ENCODE measurements at places on chromosomes 4 and X.
A peak's percentile ranks its signal among the peaks of the same experiment; 100 is the strongest.

- DNase-seq: no peak
These were observed 119.0 kb upstream of the UGT8 start for GRCh38 chr4:114479595-114479994.

DNA sequence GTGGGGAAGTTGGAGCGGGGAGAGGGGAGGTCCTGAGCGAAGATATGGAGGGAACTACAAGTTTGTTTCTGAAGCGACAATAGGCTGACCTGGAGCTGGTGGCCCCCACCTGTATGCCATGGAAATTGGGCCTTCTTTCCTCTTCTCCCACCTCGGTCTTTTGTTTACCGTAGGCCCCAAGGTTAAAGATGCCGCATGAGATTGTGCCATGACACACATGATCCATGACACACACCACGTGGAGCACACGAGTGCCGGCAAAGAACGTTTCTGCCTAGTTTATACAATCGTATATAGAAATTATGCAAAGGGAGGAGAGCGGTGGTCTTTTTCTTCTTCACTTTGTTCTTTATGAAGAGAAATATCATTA is 408 bp downstream of the TMEM33 start:
- DNase-seq: no peak

DNA sequence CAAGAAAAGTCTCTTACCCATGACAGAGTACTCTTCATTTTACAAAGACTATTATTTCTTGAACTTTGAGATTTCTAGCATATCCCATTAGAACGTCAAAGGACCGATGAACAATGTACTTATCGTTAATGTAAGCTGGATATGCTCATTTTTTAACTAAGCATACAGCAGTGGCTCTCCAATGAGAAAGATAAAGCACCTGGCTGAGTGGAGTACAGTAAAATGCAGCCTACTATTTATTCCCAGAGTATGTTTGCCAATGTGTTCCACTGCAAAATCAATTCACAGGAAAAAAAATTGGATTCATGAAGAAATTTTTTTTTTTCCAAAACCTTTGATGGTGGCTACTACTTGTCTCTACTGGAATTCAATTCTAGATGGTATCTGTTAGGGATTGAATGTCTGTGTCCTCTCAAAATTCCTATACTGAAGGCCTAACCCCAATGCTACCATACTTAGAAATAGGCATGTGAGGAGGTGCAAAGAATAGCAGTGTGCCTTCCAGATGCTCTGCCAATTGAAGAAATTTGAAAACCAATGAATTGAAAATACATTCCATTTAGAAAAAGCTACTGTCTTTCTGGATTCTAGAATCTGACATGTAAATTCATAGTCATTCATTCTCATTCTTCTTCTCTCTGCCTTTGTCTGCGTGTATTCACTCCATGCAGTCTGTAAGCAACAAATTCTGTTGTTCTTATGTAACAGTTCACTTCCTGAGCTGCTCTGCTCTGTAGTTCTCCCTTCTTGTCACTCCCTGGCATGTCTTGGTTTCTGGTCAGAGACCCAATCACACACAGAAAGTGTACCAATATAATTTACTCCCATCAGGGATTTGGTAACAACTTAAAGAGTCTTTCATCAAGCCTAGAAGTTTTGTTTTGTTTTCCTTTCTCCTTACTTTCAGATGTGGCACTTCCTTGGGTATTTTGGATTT is 61.4 kb downstream of the PAPSS1 start:
- no peak for DNase-seq

DNA sequence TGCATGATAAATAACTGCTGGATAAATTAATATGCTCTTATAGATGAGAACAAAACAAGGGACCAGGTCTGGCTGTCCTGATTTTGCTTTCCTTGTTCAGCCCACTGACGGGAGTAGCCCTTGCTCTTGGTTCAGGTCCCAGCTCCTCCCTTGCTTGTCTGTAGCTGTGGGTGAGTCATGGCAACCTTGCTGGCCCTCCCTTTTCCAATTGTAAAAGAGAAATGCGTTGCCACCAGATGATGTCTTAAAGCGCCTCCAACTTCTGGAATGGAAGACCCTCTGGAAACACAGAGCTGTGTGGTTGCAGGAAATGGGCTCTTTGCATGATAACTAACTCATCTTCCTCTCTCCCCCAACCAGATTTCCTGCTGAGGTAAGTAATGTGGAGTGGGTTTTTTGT is 171.4 kb downstream of the AASDH start:
- no peak for DNase-seq

GRCh38 chrX:153901753-153902140 is 2.7 kb upstream of the AVPR2 start:
- DNase-seq: no peak

GRCh38 chrX:150879855-150880807 is 18.3 kb downstream of the CD99L2 start:
- DNase-seq: no peak

DNA sequence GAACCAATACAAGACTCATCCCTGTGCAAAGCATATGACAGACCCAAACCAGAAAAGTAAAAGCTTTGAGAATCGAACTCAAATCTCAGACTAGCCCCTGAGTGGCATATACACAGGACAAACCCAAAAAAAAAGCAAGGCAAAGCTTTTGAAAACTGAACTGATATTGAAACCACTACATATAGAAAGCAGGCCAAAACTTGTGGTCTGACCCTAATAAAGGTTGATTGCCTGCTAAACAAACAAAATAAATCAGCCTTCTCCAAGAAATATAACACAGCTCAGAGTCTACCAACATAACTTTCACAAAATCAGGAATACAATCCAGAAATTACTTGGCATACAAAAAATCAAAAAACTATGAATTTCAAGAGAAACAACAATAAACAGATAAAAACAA is 40.3 kb downstream of the LRBA start:
- no peak for DNase-seq

- no peak for DNase-seq
These were observed 1.1 kb upstream of the MANBA start for GRCh38 chr4:102761906-102762305.

- peak; percentile 35 for DNase-seq
These were observed 61.0 kb downstream of the STX18 start for GRCh38 chr4:4480685-4481398.

- DNase-seq: no peak
These were observed 30.7 kb upstream of the AREG start for GRCh38 chr4:74414149-74414809.

GRCh38 chr4:175891851-175892250 is 79.8 kb upstream of the GPM6A start:
- DNase-seq: no peak

DNA sequence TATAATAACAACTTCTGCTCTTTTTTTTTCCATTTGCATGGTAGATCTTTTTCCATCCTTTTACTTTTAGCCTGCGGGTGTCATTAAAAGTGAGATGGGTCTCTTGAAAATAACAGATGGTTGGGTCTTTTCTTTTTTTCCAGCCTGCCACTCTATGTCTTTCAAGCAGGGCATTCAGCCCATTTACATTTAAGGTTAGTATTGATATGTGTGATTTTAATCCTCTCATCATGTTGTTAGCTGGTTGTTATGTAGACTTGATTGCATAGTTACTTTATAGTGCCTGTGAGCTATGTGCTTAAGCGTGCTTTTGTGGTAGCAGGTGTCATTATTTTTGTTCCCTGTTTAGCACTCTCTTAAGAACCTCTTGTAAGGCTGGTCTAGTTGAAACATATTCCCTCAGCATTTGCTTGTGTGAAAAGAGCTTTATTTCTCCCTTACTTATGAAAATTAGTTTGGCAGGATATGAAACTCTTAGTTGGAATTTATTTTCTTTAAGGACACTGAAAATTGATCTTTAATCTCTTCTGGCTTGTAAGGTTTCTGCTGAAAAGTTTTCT is 326.1 kb downstream of the SH3BGRL start:
- no peak for DNase-seq

GRCh38 chrX:44544036-44544435 is 1.4 kb upstream of the FUNDC1 start:
- DNase-seq: no peak

DNA sequence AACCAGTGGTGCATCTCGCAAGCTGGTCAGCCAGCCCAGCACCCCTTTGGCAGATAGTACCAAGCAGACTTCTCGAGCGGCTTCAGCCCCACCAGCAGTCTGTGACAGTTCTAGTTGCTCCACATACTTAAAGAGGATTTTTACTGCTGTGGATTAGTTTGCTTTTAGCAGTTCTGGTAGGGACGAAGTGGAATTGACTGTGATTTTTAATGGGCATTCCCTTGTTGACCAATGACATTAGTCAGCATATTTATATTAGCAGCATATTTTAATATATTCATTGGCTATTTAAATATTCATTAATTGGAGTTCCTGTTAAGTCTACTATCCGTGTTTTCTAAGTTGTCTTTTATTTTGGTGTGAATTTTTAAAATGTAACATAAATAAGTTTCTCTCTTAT is 500.9 kb upstream of the FAT1 start:
- no peak for DNase-seq

DNA sequence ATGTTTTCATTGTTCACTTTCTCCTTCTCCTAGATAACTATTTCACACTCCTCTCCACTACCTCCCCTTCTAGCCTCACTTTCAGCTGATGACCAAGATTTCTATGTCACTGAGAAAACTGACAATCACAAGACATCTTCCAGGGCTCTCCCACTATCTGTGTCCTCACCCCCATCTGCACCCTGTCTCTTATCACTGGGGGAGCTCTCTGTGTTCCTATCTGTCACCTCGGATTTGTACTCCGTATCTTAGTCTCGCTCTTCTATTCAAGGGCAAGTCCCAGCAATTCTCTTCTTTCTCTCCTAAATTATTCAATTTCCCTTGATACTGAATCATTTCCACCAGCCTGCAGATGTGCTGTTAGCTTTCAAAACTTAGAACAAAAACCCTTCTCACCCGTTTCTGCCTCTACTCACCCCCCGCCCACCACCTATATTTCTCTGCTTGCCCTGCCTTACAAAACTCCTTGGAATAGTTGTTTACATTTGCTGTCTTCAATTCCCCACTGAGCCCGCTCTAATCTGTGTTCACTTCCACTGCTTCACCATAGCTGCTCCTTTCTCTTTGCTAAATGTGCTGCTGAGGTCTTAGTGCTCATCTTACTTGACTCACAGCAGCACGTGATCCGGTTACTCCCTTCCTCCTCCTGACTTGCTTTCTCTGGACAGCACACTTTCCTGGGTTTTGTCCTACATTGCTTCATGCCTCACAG is 293.2 kb downstream of the UNC5C start:
- DNase-seq: no peak

DNA sequence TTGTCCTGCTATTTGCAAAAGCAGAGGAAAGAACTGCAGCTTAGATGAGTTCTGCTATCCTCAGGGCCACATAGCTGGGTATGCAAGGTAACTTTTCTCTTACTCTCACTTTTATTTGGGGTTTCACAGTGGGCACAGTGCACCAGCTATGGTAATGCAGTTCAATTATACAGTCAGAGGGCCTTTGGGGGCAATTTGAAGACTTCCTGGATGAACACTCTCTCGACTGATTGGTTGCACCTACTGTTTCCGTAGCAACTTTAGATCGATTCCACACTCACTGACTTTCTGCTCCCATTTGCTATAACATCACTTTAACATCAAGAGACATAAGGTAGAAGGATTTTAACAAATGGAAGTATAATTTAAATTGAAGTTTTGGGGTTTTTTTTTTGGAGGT is 128.6 kb downstream of the SLC39A8 start:
- DNase-seq: no peak

DNA sequence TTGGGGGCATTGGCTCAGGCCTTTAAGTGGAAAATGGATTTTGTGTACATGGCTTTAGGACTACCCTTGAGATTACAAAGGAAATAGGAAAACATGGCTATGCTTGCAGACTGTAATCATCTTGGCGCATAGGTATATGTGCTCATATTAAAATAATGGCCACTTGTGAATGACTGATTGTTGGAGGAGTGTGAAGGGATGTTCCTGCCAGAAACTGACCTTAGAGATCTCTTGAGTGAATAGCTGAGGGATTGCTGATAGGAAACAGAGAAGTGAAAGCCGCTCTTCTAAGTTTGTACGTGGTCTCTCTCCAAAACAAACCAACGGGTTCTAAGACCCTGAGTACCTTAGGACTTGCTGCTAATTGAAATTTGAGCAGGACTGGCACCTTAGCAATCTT is 186.0 kb downstream of the MGST2 start:
- DNase-seq: no peak

GRCh38 chr4:112321776-112322684 is 24.9 kb downstream of the ALPK1 start:
- peak; percentile 75 for DNase-seq

- DNase-seq: no peak
These were observed 38.3 kb downstream of the TKTL1 start for GRCh38 chrX:154333837-154334271.

DNA sequence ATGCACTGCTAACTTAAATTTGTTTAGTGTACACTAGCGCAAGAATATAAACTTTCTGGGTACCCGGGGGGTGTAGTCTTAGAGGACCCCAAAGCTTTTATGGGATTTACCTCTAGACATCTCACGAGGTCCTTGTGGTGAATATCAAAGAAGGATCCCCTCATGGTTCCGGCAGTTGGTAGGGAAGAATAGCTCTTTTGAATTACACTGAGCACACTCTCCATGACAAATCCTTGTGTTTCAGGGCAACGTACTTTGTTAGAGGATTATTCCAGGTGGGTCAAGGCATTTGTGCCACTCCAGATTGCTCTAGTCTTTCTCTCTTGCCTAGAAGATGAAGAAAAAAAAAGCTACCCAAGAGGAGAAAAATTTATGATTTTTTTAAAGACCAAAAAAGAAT is 387.6 kb downstream of the PDHA2 start:
- DNase-seq: no peak

DNA sequence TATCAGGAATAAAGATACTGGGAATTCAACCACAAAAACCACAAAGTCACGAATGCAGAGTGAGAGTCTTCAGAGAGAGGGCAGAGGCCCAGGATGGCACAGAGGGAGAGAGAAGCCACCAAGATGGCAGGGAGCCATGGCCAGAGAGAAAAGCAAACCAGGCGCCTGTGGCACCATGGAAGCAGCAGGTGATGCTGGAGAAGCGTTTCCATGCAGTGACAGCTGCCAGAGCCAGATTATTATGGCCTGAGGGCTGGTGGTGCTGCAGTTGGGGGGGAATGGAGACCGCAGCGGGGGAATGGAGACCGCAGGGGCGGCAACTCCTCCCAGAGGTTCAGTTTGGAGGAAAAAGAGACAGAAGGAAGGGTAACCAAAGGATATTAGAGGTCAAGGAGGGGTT is 5.8 kb downstream of the TAFAZZIN start:
- no peak for DNase-seq

GRCh38 chr4:138689187-138689586 is 326.4 kb upstream of the NOCT start:
- DNase-seq: no peak

- no peak for DNase-seq
These were observed 109.5 kb upstream of the ADRA2C start for GRCh38 chr4:3656416-3657356.

GRCh38 chr4:79757600-79757999 is 315.4 kb downstream of the ANTXR2 start:
- DNase-seq: no peak

GRCh38 chr4:150859453-150859852 is 155.6 kb downstream of the LRBA start:
- DNase-seq: no peak
